EL (cell line): ENCODE measurements at places on chromosomes 2 and 18.

- no peak for DNase-seq
Measured at GRCh38 chr2:204289066-204289465, 256.2 kb upstream of the PARD3B start.

DNA sequence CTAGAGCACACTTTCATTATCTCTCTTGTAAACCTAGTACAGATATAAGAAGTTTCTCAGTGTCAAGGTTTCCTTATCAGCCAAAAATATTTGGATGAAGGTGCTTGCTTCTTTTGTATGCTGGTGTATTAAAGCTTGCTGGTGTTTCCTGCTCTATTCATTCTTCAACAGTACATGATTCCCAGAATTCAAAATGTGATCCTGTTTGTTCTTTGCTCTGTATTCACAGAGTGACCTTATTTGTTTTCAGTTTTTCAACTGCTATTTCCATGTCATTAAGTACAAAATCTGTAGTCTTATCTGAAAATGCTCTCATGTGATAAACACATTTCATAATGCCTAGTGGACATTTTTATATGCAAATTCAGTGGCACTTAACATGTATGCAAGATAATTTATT is 1185.8 kb downstream of the SUCLG1 start:
- no peak for DNase-seq

DNA sequence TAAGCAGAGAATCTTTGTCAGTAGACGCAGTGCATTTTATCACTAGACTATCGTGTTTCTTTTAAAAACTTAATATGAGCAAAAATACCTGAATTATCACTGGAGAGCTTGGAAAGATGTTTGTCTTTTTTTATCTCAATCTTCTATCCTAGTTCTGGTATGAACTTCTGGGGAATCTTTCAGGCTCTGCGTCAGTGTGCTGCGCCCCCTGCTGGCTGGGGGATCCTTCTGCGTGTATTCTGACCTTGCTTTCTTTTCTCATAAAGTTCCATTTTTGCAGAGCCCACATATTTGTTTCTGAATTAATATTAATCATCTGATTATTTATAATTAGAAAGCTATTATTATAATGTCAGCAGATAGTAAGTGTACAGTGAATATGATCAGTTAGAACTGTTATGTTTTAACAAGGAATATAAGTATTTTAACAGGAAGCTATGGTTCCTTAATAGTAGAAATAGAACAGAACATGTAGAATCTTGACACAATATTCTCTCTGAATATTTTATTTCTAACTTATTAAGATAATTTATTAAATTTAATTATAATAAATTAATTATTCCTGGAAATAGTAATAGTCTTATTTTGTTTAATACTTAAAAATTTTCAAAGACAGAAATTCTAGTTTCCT is 945.0 kb upstream of the CRIM1 start:
- peak; percentile 47 for DNase-seq

GRCh38 chr2:102834523-102835273 is 72.9 kb downstream of the TMEM182 start:
- DNase-seq = no peak

DNA sequence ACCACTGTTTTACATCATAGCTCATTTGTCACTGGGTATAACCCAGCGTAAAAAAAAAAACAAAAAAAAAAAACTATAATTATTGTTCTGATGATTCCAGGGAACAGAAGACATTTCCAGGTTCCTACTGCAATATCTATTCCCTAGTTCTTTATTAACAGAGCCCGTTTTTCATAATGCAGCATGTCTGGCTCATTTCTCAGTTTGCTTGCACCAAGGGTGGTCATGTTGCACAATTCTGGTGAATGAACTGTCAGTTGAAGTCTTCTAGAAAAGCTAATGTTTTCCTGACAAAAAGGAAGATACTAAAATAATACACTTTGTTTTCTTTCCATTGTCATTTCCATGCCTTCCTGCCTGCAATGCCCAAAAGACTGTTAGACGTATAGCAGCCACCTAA is 180.1 kb downstream of the RDH14 start:
- DNase-seq = no peak

DNA sequence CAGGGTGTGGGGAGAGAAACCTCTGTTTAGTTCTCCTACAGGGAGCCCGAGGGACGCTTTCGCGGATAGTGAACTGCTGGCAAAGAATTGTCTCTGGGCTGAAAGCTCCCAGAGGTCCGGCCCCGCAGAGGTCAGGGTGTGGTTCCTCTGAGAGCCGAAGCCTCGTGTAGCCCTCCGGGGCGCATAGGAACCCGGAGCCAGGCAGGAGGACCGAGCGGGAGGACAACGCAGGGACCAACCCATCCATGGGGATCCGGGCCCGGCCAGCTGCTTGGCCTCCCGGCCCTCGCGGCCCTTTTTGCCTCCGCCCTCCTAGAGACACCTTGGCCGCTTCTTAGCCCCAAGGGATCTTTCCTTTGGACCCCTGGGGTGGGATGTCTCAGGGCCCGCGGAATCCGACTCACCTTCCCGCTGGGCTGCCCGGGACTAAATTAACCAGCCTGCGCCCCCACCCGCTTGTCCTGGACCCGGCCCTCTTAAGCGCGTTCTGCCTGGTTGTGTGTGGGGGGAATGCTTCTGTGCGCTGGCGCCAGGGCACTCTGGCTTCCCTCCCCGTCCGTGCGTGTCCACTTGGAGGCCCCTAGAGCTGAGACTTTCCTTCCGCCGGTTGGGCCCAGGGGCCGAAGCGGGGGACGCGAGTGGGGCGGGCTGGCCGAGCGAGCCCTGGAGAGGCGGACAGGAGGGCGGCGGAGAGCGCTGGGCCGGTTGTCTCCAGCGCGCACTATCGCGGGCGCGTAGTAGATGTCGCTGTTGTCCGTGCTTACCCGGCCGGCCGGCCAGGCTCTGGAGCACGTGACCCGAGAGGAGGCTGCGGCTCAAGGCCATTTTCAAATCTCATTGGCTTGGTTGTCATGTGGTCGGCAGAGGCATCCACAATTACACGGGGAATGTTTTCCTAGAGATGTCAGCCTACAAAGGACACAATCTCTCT is at the start of gene HOXD10:
Gene HOXD10, plus strand, starts transcription at position 896 of the 931 bp plus-strand sequence. CDS start 56 bp downstream, outside the sequence.
- DNase-seq = no peak

DNA sequence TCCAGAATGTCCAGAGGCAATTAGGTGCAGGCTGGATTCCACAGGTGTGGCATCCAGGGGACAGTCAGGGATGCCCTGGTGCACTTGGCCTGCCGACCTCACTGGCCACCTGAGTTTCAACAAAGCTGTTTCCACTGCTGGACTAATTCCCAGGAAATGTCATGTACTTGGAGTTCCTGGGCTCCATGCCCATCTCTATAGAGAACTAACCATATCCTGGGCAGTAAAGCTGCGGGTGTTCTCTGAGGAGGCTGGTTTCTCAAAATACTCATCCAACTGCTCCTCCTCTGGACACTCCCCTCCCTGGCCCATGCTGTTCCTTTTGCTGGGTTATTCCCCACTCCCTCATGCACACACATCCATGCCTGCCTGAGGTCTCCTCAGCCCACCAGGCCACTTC is 161.9 kb upstream of the SKOR2 start:
- DNase-seq = peak; percentile 5
